Upper lobe of left lung (tissue), 6 donors: ENCODE measurements at places on chromosomes 2 and 18. TPM values are rescaled to one million over a fixed set of nuclear protein-coding genes. Genes with fewer than 3 reads are reported as not detected.

DNA sequence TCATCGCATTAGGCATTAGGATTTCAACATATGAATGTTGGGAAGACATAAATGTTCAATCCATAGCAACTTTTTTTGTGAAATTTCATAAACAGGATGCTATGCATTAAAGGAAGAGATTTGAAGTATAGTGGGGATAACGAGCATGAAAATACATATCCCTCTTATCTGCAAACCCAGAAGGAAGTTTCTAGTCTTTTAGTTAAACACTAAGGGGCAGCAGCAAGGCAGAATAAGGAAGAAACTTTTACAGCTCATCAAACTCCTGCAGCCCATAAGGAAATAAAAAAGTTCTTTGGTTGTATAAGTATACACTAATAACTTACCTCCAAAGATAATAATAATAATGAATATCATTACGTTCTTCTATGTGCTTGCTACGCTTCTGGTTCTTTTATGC lies 81.5 kb downstream of the CD226 start:
- no peak for DNase-seq
- H3K4me1 ChIP-seq = no peaks in the 10 kb centered on the region
- H3K36me3 ChIP-seq = no peaks in the 10 kb centered on the region
- no peak overlapping the region for H3K27ac ChIP-seq

GRCh38 chr18:79634186-79634585 lies 45.4 kb upstream of the CTDP1 start:
- no peak for DNase-seq
- H3K27me3 ChIP-seq = peaks cover 10% of the 10 kb centered on the region
- H3K4me3 ChIP-seq = no peak overlapping the region
- H3K4me1 ChIP-seq = no peaks in the 10 kb centered on the region
- H3K27ac ChIP-seq = no peak overlapping the region

GRCh38 chr2:70541481-70542020 lies 12.1 kb downstream of the TGFA start:
- H3K36me3 ChIP-seq = no peaks in the 10 kb centered on the region
- DNase-seq = no peak
- no peaks in the 10 kb centered on the region for H3K4me1 ChIP-seq
- no peaks in the 10 kb centered on the region for H3K27me3 ChIP-seq
- H3K4me3 ChIP-seq = no peak overlapping the region
- no peak overlapping the region for H3K27ac ChIP-seq

GRCh38 chr2:146414456-146414855 lies 1430.4 kb upstream of the ACVR2A start:
- H3K27me3 ChIP-seq = no peaks in the 10 kb centered on the region
- H3K36me3 ChIP-seq = no peaks in the 10 kb centered on the region
- no peak overlapping the region for H3K27ac ChIP-seq
- no peak for DNase-seq
- no peak overlapping the region for H3K4me3 ChIP-seq
- no peaks in the 10 kb centered on the region for H3K4me1 ChIP-seq

DNA sequence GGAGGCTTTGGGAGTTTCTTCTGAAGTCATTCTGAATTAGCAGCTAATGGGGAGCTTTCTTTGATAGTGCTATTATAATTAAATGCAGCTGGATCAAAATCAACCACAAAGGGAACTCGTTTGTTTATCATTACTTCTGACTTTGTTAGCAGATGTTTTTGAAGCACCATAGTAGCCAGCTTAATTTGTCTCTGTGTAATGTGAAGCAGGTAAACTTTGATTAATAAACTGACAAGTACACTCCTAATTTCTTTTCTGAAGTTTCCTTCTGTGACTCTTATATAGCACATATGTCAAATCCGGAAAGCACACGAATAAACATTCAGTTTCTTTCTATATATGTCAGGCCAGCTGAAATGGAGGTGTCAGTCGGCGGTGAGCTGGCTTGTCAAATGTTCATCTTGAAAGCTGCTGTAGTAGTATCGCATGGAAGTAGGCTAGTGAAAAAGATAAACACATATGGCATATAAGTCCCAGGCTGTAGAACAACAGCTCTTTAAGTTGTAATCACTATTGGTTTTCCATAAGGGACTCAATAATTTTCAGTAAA lies 451.9 kb upstream of the ZEB2 start:
- DNase-seq = no peak
- H3K36me3 ChIP-seq = no peaks in the 10 kb centered on the region
- no peaks in the 10 kb centered on the region for H3K4me1 ChIP-seq

DNA sequence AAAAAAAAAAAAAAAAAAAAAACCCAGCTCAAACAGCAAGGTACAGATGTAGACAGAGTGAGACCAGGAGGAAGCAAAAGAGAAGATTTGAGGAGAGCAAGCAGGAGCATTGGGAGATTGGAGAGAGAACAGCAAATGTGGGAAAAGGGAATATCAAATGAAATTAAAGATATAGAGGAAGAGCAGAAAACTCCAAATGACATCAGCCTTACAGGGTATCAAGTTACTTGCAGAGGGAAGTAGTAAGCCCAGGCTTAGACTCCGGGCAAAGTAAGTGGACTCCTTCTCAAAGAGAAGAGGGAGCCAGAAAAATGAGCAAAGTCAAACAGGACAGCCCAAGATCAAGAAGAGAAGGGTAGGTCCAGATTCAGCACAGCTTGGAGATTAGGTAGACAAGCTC lies 93.3 kb upstream of the PPP1CB start:
- DNase-seq = no peak
- H3K27ac ChIP-seq = no peak overlapping the region
- no peaks in the 10 kb centered on the region for H3K27me3 ChIP-seq
- H3K4me1 ChIP-seq = peaks cover 18% of the 10 kb centered on the region

DNA sequence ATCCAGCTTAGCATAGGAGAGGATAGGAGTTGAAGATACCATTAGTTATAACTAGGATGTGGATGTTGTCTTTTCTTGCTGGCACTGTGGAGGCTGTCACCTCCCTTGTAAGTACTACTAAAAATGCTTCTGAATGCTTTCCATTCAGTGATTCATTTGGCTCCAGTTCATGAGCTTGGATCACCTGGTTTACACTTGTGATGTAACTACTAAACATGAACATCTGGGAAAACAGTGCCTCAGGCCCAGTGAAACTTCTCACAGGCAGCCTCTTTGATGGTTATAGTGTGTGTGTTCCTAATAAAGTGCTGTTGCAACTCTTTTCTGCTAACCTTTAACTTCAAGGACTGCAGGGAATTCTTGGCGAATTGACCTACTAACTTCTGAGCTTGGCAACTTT lies 13.0 kb upstream of the SLC9A2 start:
- H3K27me3 ChIP-seq = no peaks in the 10 kb centered on the region
- no peaks in the 10 kb centered on the region for H3K4me1 ChIP-seq
- no peak overlapping the region for H3K27ac ChIP-seq
- H3K4me3 ChIP-seq = no peak overlapping the region
- peak; percentile 43 for DNase-seq
- no peaks in the 10 kb centered on the region for H3K36me3 ChIP-seq

GRCh38 chr2:164205347-164205746 lies 415.9 kb downstream of the GRB14 start:
- H3K27me3 ChIP-seq = no peaks in the 10 kb centered on the region
- DNase-seq = no peak
- H3K36me3 ChIP-seq = no peaks in the 10 kb centered on the region
- H3K27ac ChIP-seq = no peak overlapping the region
- H3K4me3 ChIP-seq = no peak overlapping the region

- H3K27me3 ChIP-seq = no peaks in the 10 kb centered on the region
- no peak for DNase-seq
- H3K27ac ChIP-seq = no peak overlapping the region
- H3K4me3 ChIP-seq = no peak overlapping the region
- peaks cover 36% of the 10 kb centered on the region for H3K4me1 ChIP-seq
These were observed 43.5 kb downstream of the ASAP2 start for GRCh38 chr2:9250091-9250490.

GRCh38 chr18:37251679-37252078 lies 313.9 kb downstream of the CELF4 start:
- no peak overlapping the region for H3K4me3 ChIP-seq
- H3K27me3 ChIP-seq = no peaks in the 10 kb centered on the region
- peaks cover 9% of the 10 kb centered on the region for H3K4me1 ChIP-seq

DNA sequence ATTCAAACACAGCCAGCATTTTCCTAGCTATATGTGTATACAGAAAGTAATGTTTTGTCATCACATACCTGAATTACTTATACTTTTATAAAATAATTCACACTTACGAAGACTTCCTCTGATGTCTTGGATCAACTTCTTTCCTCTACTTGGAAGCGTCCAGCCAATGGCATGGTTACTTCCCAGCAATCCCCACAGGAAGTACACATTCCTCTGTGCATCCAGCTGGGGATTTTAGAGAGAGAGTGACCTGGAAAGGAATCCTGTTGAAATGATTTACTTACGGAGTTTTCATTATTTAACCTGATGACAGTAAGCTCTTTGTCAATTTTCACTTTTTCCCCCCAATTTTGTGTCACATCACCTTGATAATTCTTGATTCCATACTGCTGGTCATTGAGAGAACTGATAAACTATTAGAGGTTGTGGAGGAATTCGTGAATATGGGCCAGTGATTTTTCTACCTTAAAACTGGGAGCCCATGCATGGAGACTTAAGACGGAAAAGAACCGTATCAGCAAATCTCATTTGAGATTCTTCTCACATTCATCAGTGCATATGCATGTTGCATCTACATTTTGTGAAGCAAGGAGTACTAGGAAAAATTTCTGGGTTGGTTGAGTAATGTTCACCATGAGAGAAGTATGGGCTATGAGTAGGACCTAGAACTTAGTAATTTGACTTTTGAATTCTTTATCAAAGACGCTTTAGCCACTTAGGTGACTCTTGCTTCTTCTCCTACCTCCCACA lies 9.0 kb upstream of the IL18R1 start:
- no peak for DNase-seq

GRCh38 chr18:32310774-32311173 lies 120.9 kb downstream of the MEP1B start:
- no peak overlapping the region for H3K4me3 ChIP-seq
- no peaks in the 10 kb centered on the region for H3K36me3 ChIP-seq

DNA sequence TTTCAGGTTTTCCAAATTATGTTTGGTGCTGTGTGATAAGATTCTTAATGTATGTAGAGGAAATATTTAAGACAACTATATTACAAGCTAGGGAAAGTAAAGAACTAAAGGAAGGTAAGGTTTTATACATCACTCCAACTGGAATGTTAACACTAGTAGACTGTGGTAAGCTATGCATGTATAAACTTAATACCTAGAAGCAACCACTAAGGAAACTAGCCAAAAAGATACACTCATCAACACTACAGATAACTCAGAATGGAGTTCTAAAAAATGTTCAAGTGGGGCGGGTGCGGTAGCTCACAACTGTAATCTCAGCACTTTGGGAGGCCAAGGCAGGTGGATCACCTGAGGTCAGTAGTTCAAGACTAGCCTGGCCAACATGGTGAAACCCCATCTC lies 37.8 kb upstream of the MALL start:
- H3K4me1 ChIP-seq = no peaks in the 10 kb centered on the region
- no peak for DNase-seq
- H3K27me3 ChIP-seq = no peaks in the 10 kb centered on the region
- no peaks in the 10 kb centered on the region for H3K36me3 ChIP-seq
- H3K4me3 ChIP-seq = no peak overlapping the region
- no peak overlapping the region for H3K27ac ChIP-seq

DNA sequence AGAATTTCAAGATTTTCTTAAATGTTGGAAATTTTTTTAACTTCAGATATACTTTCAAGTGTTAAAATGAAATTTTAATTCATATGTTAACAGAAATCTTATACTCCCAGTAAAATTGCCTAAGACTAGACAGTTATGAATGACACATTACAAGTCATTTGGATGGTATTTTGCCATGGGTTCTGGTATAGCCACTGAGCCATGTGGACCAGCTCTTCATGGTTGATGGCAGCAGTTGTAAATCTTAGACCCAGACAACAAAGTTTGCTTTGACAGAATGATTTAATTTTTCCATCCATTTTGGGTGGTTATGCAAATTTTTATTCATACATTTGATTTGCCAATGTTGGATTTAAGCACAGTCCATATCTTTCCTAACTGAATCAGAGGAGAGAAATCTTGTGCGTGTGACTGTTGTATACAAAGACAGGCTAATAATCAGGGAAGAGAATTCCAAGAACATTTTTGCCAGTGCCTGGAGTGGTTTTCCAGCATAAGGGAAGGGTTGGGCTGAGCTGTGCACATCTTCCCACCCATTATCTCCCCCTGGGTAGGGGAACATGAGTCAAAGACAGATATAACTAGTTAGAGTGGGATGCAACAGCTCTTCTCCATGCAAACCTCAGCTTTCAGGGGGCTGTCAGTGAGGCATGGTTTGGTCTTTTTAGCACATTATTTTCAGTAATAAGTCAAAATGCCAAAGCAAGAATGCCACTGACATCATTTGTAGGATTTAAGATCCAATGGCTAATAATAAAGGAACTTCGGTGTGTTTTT lies 28.1 kb upstream of the INPP4A start:
- DNase-seq = no peak
- H3K27ac ChIP-seq = no peak overlapping the region
- no peaks in the 10 kb centered on the region for H3K4me1 ChIP-seq

DNA sequence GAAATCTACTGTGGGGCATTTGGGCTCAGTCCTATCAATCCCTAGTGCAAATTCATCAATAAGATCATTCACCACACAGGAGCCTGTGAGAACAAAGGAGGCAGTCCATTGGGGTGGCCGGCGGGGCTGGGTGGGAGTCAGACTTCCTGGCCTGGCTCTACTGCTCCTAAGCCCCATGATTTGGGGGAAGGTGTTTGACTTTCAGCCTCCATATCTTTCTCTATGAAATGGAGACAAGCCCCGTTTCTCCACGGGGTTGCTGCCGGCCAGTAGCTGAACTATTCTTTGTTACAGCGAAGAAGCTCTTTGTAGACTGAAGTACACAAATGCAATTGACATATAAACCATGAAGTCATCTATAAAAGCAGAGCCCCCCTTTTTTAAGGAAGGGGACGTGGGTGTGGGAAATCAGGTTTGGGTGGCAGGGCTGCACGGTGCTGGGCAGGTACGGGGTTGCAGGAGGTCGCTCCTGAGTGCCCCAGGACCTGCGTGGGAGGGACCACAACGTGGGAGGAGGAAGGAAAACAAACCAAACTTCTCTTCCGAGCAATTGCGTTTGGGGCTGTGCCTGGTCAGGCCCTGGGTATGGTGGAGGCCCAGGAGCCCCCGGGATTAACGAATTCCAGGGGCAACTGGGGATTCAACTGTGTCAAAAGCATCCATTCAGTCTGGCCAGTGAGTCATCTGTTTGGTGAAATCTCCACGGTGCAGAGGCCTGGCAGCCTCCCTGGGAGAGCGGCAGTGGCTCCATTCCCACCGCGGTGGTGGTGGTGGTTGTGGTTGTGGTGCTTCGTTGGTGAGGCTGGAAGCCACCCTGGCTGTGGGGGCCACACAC lies 18.2 kb downstream of the FBLN7 start:
- H3K4me1 ChIP-seq = peaks cover 6% of the 10 kb centered on the region
- no peak overlapping the region for H3K27ac ChIP-seq
- H3K4me3 ChIP-seq = no peak overlapping the region
- no peaks in the 10 kb centered on the region for H3K27me3 ChIP-seq
- no peak for DNase-seq
- no peaks in the 10 kb centered on the region for H3K36me3 ChIP-seq

FBXO48 gene
- 3.1 TPM for total RNA-seq

BCL2 gene
- total RNA-seq = 8.4 TPM

LOXL3 gene
- 28.3 TPM for total RNA-seq

KIAA2012 gene
- 7.3 TPM for total RNA-seq

MAP4K4 gene
- 78.0 TPM for total RNA-seq

DNAH6 gene
- total RNA-seq = 25.0 TPM

GPR39 gene
- 10.1 TPM for total RNA-seq

STPG4 gene
- total RNA-seq = 0.44 TPM
